ENCODE measurements at places on chromosomes 4 and X.

- DNase-seq, result no peak
Observed at GRCh38 chrX:53738370-53738906, 51.9 kb upstream of the HUWE1 start.

DNA sequence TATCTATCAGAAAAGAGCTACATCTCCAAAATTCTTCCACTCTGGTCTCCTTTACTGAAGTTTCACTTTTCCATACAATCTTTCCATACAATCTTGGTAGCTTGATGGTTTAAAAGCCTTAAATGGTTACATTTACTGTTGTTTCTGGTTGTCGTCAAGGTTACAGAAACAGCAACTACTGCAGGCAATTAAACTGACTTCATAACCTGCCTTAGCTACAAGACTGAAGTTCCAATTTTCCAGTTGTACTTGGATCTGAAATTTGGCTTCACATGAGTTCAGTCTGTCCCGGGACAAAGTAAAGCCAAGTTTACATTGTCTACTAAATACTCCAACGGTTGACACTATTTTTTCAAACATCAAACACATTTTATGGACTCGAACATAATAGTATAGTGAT lies 326.4 kb downstream of the ANKRD50 start:
- DNase-seq, result no peak

DNA sequence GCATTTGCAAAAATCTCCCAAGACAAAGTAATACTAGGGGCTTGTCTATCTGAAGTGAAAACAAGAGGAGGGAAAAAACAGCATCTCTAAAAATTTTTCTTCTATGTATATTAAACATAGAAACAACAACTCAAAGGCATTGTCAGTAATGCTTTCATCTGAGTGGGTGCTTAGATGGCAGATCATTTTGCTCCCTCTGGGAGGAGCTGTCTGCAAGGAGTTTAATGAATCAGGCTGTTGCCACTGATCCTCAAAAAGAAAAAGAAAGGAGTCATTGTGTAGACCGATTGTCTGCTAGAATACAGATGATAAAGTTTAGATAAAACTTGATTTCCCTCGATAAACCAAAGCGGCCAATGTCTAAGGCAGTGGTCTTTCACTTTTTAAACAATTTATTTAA lies 49.7 kb upstream of the KLHL8 start:
- DNase-seq, result no peak

GRCh38 chr4:37927434-37927833 lies 32.8 kb upstream of the PTTG2 start:
- DNase-seq, result no peak

DNA sequence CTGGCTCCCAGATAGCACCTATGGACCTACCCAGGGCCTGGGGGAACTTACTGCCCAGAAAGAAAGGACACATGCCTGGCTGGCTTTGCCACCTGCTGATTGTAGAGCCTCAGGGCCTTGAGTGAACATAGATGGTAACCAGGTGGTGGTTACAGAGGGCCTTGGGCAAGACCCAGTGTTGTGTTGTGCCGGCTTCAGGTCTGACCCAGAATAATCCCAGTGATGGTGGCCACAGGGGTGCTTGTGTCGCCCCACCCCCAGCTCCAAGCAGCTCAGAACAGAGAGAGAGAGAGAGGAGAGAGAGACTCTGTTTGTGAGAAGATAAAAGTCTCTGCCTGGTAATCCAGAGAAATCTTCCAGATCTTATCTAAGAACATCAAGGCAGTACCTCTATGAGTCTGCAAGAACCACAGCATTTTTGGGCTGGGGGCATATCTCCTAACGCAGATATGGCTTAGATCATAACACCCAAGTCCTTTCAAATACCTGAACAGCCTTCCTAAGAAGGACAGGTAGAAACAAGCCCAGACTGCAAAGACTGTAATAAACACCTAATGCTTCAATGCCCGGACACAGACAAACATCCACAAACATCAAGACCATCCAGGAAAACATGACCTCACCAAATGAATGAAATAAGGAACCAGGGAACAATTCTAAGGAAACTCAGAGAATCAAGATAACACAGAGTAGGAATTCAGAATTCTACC lies 16.3 kb upstream of the RP2 start:
- no peak for DNase-seq

- no peak for DNase-seq
Observed at GRCh38 chr4:56181140-56181953, 205.9 kb downstream of the AASDH start.

DNA sequence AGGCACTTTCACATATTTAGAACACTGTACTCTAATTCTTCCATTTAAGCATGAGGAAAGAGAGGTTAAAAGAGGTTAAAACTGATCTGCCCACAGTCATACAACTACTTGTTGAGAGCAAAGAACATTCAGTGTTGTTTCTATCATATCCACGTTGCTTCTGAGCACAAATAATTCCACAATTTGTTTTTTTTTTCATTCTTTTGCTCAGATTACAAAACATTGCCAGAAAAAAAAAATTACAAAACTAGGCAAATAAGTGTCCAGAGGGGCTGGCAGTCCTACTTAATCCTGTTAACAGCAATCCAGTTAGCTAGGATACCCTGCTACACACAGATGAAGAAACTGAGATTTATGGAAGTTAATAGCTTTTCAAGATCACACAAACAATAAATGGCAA lies 6.3 kb upstream of the USP53 start:
- no peak for DNase-seq

GRCh38 chrX:18415386-18415785 lies 10.0 kb upstream of the CDKL5 start:
- no peak for DNase-seq

Measured in effector CD4-positive, alpha-beta T cell (primary cell).